ENCODE measurements at places on chromosomes 1 and 21. TPM values are rescaled to one million over a fixed set of nuclear protein-coding genes. Genes with fewer than 3 reads are reported as not detected.
A peak's percentile ranks its signal among the peaks of the same experiment; 100 is the strongest.

ANKRD65 gene
- total RNA-seq: 6.5 TPM

GRCh38 chr1:92356956-92357355, 58.1 kb downstream of the RPAP2 start:
- H3K4me1 ChIP-seq: no peaks in the 10 kb centered on the region
- peaks cover 5% of the 10 kb centered on the region for H3K36me3 ChIP-seq
- H3K27ac ChIP-seq: no peak overlapping the region

- no peak overlapping the region for H3K27ac ChIP-seq
- no peak for DNase-seq
- H3K27me3 ChIP-seq: no peaks in the 10 kb centered on the region
- H3K4me3 ChIP-seq: no peak overlapping the region
Measured at GRCh38 chr1:57101209-57101608, 135.4 kb upstream of the C8B start.

- no peak overlapping the region for H3K27ac ChIP-seq
- H3K27me3 ChIP-seq: no peaks in the 10 kb centered on the region
- no peaks in the 10 kb centered on the region for H3K36me3 ChIP-seq
- DNase-seq: no peak
Measured at GRCh38 chr21:35602811-35603362, 457.4 kb downstream of the SETD4 start.

DNA sequence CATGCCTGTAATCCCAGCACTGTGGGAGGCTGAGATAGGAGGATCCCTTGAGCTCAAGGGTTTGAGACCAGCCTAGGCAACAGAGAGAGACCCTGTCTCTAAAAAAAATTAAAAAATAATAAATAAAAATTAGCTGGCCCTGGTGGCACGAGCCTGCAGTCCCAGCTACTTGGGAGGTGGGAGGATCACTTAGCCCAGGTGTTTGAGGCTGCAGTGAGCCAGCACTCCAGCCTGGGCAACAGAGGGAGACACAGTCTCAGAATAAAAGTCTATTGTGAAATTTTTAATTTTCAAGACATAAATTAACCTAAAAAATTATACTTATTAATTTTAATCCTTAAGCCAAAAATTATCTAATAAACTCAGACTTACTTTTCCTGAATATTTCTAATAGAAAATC, 131.2 kb upstream of the ZNHIT6 start:
- H3K36me3 ChIP-seq: no peaks in the 10 kb centered on the region
- DNase-seq: no peak
- H3K4me3 ChIP-seq: no peak overlapping the region
- no peak overlapping the region for H3K27ac ChIP-seq
- no peaks in the 10 kb centered on the region for H3K4me1 ChIP-seq

DNA sequence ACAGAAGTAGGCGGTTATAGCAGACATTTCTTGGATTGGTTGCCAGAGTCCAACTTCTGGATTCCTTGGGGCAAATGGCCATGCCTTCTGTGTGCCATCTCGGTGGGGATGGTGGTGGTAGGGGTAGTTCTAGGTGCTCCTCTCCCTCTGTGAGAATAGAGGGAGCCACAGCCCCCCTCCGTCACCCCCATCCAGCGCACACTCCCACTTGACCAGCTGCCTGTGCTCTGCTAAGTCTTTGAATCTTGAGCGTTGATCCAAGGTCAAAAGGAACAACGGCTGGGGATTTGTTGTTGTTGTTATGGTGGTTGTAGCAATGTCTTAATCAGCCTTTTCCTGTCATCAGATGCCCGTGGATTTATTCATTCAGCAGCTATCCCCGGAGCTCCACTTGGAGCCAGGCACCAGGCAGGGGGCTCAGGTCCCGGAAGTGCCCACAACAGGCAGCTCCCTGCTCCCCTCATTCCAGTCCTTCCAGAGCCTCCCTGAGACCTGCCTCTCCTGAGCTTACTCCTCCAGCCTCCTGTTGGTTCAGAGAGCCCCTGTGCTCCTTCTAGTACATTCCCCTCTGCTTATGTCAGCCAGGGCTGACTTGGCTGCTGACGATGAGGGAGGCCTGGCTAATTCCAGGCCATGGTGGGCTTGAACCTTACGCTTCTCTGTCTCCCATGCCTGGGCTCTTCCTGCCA, 146.6 kb upstream of the WNT4 start:
- H3K27ac ChIP-seq: no peak overlapping the region
- DNase-seq: peak; percentile 52
- H3K27me3 ChIP-seq: no peaks in the 10 kb centered on the region

RNU1-1 gene
- under 0.01 TPM for total RNA-seq

DNA sequence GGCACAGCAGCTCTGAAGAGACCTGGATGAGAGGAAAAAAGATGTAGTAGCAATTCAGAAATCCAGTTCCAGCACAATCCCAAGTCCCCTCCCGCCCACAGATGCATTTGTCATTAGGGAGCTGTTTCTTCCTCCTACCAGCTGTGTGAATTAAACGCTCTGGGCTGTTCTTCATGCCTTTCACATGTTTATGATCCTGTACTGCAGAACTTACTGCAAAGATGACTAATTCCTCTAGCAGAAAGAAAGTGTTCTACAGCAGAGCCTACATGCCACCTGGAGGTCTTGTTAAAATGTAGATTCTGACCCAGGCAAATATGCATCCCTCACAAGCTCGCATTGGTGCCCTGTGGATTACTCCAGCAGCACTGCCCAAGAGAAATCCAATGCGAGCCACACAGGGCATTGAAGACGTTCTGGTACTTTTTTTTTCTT, 6.5 kb downstream of the ENO1 start:
- H3K27me3 ChIP-seq: no peaks in the 10 kb centered on the region
- H3K4me3 ChIP-seq: no peak overlapping the region
- peaks cover 6% of the 10 kb centered on the region for H3K36me3 ChIP-seq
- DNase-seq: no peak

- no peaks in the 10 kb centered on the region for H3K27me3 ChIP-seq
- no peaks in the 10 kb centered on the region for H3K36me3 ChIP-seq
- no peaks in the 10 kb centered on the region for H3K4me1 ChIP-seq
- no peak for DNase-seq
- no peak overlapping the region for H3K27ac ChIP-seq
Measured at GRCh38 chr1:112257043-112257835, 138.8 kb upstream of the CTTNBP2NL start.

DNA sequence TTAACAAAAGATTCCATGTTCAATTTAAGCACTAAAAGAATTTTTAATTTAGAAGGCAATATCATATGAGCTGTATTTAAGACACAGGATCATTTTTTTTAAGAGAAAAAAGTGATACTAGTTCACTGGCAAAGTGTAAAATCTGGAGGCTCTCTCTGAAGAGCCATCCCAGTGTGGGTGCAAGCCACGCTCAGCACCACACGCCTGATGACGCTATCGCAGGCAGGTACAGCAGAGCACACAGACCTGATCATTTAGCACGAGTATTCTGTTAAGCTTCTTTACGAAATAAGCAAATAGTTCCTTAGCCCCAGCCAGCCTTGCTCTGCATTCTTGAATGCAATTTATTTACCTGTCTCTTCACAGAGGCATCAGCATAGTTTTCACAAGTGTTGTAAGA, 198.6 kb downstream of the SIPA1L2 start:
- no peak overlapping the region for H3K27ac ChIP-seq
- H3K27me3 ChIP-seq: no peaks in the 10 kb centered on the region
- no peak for DNase-seq
- H3K36me3 ChIP-seq: no peaks in the 10 kb centered on the region
- no peak overlapping the region for H3K4me3 ChIP-seq
- H3K4me1 ChIP-seq: peaks cover 11% of the 10 kb centered on the region

GRCh38 chr1:91689641-91690481, 189.2 kb downstream of the CDC7 start:
- H3K27me3 ChIP-seq: no peaks in the 10 kb centered on the region
- H3K36me3 ChIP-seq: no peaks in the 10 kb centered on the region
- peaks cover 19% of the 10 kb centered on the region for H3K4me1 ChIP-seq

DNA sequence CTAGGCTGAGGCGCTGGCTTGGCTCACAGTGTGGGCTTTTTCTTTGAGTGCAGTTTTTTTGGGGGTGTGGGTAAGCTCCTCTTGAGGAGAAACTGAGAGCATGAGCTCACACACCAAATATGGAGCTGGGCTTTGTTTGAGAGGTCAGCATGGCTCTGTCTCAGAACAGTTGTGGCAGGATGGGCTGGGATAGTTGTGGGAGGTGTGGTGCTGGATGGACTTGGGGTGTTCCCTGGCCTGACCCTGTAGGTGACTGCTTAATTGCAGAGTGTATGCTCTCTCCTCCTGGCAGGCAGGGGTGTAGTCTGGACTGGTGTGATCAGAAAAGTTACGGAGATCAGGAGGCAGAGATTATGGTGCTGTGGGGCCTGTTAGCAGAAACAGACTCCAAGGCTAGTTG, 64.3 kb upstream of the PGBD5 start:
- H3K27ac ChIP-seq: no peak overlapping the region
- no peaks in the 10 kb centered on the region for H3K36me3 ChIP-seq
- H3K27me3 ChIP-seq: peaks cover 3% of the 10 kb centered on the region
- no peak for DNase-seq
- H3K4me1 ChIP-seq: no peaks in the 10 kb centered on the region
- no peak overlapping the region for H3K4me3 ChIP-seq

DNA sequence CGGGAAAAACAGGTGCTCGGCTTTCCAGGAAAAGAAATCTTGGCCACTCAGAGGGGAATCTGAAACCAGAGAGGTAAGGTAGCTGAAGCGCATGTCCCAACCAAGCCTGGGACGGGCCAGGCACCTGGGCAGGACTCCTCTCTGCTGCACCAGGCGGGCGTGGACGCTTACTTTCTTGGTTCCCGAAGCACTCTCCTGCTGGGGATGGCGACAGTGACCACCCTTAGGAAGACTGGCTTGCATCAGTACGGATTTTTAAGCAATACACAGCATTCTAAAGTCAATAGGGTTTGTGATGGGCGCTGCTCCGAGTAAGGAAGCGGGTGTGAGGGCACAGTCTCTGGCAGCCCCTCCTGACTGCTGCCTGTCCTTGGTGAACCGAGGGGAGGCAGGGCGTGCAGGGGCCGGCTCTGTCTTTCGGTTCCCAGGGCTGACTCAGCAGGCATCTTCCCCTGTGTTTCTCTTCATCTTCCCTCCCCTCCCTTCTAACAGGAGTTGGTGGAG, 74.9 kb upstream of the ANGPTL1 start:
- DNase-seq: no peak
- no peaks in the 10 kb centered on the region for H3K36me3 ChIP-seq
- H3K4me1 ChIP-seq: peaks cover 3% of the 10 kb centered on the region
- no peak overlapping the region for H3K27ac ChIP-seq
- no peak overlapping the region for H3K4me3 ChIP-seq

GRCh38 chr21:33357177-33357576, 32.4 kb downstream of the IFNAR1 start:
- no peaks in the 10 kb centered on the region for H3K27me3 ChIP-seq
- DNase-seq: no peak
- H3K36me3 ChIP-seq: no peaks in the 10 kb centered on the region
- H3K4me1 ChIP-seq: no peaks in the 10 kb centered on the region
- H3K27ac ChIP-seq: no peak overlapping the region
